Activated CD4-positive, CD25-positive, alpha-beta regulatory T cell (primary cell): ENCODE measurements at places on chromosomes 5 and 9.

DNA sequence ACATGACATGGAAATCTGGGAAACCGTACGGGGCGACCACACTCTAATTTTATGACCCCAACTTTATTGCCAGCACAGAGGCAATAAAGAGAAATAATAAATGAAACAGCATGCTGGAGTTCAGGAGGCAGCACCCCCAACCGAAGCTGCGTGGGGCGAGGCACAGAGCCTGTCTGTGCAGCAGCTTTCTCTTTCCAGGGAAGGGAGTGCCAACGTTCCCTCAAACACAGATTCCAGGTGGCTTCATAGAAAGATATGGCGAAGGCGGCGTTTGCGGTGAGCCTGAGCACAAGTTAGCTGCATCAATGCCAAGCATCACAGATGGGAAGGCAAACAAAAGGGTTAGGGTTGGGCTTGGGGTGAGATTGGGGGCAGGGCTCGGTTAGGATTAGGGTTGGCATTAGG is 114.8 kb downstream of the HSD17B3 start:
- DNase-seq: no peak

- no peak for DNase-seq
These were observed 6.7 kb upstream of the NSMF start for GRCh38 chr9:137465720-137466388.

GRCh38 chr5:180118391-180118791 is 46.8 kb upstream of the RNF130 start:
- no peak for DNase-seq

DNA sequence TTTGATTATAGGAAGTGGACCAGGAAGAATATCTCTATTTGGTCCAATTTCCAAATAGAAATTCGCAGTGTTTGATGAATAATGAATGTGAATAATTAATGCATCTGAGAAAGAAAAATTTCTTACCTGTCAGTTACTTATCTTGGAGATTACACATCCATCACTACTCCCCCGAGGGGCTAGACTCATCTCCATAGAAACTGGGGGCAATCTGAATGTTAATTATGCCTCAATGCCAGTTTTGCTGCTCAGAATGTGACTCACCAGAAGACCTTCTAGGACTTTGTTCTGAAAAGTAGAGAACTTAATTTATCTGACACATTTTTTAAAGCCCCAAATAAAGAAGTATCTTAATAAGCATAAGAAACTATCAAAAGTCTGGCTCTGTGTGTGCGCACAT is 233.4 kb upstream of the NR4A3 start:
- no peak for DNase-seq

DNA sequence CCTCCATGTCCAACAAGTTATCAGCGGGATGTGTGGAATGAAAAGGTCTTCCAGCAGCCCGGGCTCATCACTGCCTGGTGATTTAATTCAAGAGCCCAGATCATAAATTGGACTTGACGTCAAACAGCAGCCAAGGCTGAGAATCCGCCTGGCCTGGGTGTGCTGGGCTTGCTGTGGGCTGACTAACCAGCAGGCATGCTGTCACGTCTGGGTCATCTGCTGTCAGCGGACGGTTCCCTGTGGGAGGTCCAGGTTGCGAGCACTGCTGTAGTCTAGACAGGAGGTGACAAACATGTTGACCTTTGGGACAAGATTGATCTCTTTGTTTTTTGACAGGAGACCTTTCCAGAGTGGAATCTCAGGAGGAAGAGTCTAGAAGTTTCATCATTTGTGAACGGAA is 289.7 kb downstream of the OSTF1 start:
- DNase-seq: no peak

GRCh38 chr9:123609844-123610243 is 253.8 kb downstream of the CRB2 start:
- DNase-seq: no peak

DNA sequence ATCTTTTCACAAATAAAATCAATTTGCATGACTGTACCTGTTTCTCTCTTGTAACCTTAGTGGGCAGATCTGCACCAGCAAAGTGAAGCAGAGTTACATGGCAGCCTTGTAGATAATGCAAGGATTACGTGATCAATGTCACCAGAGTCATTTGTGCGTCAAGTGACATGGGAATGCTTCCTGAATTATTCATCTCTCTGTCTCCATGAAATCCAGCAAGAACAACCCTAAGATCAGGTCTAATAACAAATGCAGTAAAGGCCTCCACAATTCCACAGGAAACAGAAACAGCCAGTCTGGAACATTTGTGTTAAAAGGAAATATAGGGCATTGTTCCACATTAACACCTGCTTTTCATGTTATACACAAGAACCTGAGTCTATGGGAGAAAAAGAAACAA is 7.8 kb downstream of the GZMA start:
- DNase-seq: no peak

GRCh38 chr9:72589667-72590521 is 68.5 kb downstream of the TMC1 start:
- DNase-seq: no peak
